ENCODE measurements at places on chromosomes 2 and 18.

DNA sequence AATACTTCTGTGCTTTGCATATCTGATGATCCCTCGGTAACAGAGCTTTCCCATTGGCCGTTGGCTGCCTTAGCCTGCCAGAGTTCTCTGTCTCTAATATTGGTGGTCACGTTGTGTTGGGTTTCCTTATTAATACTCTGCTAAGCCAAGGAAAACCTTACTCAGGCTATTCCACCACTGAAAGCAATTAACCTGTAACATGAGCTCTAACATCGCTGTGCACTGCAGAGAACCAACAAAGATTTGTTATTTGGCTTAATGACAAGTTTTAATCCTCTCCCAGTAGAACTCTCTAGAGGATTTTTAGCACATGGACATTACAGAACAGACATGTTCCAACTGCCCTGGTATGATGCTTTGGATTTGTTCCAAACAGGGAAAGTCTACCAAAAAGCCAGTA is 825.9 kb upstream of the POU3F3 start:
- DNase-seq = no peak

DNA sequence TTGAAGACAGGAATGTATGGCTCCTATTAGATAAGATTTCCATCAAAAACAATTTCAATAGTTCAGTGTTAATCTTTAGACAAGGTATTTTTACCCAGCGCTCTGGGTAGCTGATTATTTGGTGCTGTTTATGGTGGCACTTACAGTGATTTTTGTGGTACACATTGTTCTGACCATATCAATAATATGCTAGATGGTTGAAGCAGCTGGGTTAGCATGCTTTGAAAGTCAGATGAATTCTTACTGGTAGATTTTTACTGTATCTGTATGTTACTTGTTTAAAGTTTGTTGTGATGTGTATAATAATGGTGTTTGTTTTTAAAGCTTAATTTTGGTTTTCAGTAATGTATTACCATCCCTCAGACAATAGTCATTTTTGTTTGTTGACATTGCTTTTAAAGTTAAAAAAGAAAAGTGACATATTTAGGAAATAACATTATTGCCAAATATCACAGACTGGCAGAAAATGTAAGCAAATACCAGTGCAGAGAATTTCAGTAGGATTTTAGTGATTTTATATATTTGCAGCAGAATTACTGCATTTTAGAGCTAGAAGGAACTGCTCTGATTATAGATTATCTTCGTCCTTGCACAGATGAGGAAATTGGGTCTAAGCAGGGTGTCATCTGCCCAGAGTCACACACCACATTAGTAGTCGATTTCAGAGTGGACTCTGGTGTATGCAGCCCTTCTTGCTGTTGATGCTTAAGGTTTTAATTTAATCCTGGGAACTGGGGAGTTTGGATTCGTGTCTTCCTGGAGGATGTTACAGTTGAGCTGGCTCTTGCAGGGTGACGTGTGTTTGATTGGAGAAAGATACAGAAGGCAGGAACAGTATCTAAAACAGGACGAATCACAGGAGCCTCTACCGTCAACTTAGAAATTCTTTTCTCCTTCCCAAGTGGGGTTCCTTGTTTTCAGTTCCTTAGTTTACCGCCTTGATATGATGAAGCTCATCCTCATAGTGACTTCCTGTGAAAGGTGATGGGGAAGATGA is 6.6 kb downstream of the SOCS6 start:
- no peak for DNase-seq

- DNase-seq = no peak
Measured at GRCh38 chr2:74226648-74227213, 28.3 kb downstream of the MTHFD2 start.

GRCh38 chr2:120767486-120768005 is 31.9 kb downstream of the GLI2 start:
- no peak for DNase-seq

GRCh38 chr18:23593720-23594119 is 7.4 kb upstream of the NPC1 start:
- no peak for DNase-seq

GRCh38 chr18:52750995-52751394 is 411.0 kb downstream of the DCC start:
- no peak for DNase-seq

GRCh38 chr18:51153659-51154371 is 43.7 kb downstream of the MEX3C start:
- DNase-seq = peak; percentile 35

- no peak for DNase-seq
Measured at GRCh38 chr2:228131833-228132232, 49.7 kb downstream of the SPHKAP start.

DNA sequence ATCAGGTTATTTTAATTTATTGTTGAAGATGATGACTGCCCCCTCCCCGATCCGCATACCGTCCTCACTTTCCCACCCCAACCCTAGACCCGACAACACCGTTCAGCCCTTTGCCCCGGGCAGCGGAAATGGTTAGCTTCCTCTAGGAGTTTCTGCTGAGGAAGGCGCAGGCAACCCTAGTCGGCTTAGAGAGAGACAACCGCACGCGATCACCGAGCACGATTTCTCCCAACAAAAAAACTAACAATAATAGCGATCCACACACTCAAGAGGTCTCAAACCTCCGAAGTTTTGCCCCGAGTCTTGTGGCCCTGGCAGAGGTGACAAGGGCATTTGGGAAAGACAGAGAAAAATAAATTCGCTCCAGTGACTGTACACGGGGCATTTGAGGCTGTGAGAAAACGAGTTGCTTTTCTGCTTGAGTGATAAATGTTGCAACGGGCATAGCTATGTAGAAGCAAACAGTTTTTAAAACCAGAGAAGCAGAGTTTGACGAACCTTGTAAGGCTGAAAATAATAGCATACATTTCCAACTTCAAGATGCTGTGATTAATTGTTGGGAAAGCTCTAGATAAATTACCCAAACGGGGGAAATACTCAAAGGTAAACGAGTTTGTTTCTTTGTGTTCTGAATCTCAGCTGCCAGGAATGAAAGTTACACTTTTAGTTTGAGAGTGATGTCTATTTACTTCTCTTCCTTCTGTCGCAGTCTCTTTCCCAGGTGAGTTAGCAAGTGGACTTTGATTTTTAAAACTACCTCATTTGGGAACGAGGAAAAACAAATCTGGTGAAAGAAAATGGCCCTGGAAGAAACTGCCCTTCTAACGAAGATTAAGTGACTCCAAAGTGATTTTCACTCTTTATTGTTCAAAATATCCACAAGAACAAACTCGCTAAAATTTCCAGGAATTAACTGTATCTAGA is 11.0 kb upstream of the SIX3 start:
- no peak for DNase-seq

GRCh38 chr2:43642363-43642762 is 5.3 kb downstream of the PLEKHH2 start:
- no peak for DNase-seq

DNA sequence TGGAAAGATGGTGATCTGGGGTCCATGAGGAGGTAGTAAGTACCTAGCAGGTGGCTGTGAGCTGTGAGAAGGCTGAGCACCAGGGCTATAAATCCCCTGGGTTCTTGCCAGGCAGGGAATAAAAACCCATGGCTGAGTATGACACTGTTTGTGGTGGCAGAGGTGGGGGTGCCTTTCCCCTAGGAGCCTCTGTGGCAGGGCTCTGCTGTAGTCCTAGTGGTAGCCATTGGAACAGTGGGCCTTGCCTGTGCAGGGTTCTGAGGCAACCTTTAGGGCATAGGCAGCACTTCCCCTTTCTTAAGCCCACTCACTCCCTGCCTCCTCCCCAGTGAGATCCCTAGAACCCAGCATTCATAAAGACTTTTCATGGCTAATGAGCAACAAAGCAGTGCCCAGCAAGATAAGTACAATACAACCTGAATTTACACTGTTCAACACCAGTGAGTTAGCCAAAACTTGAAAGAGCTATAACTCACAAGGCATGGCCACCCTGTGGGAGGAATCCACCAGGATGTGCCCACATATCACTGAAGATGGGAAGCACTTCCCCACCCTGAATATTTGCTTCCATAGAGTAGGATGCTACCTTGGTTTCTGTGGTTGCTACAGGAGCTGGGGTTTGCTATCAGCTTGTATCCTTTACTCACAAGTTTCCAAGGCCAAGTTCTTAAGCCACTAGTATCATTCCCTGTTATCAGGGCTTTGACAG is 100.9 kb upstream of the NEUROD1 start:
- DNase-seq = no peak

- no peak for DNase-seq
Measured at GRCh38 chr18:61502472-61502871, 169.2 kb downstream of the CDH20 start.

- DNase-seq = no peak
Measured at GRCh38 chr2:38315707-38316333, 61.3 kb downstream of the ATL2 start.

DNA sequence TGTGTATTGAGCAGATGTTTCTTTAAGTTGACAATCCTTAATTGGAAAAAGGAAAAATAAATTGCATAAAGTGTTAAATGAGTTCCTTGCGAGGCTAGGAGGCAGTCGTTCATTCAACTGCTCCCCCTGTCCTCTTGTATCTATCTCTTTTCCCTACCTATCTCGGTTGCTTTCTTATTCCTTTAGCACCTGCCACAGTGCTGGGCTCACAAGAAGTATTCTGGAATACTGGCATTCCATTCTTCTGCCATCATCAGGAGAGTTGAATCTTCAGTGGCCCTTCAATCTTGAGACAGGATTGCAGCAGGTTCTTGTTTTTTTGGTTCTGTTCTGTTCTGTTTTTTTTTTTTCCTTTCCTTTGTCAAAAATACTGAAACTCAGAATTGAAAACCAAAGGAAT is 143.1 kb upstream of the AQP4 start:
- no peak for DNase-seq

- no peak for DNase-seq
Measured at GRCh38 chr2:241445426-241445825, 63.0 kb downstream of the STK25 start.

DNA sequence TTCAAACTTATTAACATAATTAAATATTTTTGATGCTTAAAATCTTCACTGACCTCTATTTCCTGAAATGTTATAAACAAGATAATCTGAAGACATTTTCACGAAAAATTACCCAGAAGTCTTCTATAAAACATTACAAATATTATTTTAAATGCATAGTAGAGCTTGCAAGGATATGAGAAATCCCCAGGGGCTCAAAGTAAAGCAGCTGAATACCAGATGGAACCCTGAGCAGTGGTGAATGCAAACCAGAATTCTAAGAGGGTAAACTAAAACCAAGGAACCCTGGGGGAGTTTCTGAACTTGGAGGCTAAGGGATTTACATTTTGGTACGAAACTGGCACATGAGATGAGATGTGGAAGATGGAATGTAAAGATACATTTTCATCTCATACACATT is 83.6 kb downstream of the FSHR start:
- DNase-seq = no peak

DNA sequence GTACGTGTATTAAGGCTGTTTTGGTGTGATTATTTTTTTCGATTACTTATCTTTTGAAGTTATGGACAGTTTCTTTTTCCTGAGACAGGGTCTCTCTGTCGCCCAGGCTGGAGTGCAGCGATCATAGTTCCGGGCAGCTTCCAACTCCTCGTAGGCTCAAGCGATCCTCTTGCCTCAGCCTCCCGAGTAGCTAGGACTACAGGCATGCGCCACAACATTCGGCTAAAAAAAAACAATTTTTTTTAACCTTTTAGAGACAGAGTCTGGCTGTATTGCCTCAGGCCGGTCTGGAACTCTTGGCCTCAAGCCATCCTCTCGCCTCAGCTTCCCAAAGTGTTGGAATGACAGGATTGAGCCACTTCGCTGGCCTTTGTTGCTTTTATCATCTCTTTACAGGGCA is 945 bp downstream of the HAT1 start:
- no peak for DNase-seq

GRCh38 chr2:240437861-240438809 is 2.7 kb downstream of the GPC1 start:
- DNase-seq = peak; percentile 15

DNA sequence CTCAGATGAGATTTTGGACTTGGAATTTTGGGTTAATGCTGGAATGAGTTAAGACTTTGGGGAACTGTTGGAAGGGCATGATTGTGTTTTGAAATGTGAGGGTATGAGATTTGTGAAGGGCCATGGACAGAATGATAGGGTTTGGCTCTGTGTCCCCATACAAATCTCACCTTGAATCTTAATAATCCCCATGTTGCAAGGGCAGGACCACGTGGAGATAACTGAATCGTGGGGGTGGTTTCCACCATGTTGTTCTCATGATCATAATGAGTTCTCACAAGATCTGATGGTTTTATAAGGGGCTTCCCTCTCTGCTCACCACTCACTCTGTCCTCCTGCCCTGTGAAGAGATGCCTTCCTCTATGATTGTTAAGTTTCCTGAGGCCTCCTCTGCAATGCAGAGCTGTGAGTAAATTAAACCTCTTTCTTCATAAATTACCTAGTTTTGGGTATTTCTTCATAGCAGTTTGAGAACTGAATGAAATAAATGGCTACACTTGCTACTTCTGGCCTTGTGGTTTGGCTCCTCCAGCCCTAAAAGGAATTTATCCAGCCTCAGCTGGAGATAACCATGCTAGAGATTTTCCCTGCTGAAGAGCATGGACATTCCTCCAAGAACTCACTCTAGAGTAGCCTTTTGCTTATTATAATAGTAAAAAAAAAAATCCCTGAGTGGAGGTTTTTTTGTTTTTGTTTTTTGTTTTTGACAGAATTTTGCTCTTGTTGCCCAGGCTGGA is 144.3 kb upstream of the TFPI start:
- DNase-seq = no peak

DNA sequence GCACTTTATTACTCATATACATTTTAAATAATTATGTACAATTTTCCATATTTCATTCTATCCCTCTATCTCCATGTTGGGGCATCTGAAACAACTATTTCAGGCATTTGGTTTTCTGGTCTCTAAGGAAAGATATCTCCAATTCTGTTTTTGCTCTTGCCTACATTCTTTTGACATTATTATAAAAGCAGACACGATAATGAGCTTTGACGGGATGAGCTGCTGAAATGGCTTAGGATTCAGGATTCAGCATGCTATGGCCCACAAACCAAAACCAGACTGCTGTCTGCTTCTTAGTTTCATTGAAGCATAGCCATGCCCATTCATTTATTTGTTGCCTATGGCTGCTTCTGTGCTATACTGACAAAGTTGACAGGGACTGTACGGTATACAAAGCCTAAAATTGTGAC is 42.7 kb upstream of the GLS start:
- DNase-seq = no peak

GRCh38 chr2:235611349-235611748 is 117.5 kb downstream of the AGAP1 start:
- DNase-seq = no peak

DNA sequence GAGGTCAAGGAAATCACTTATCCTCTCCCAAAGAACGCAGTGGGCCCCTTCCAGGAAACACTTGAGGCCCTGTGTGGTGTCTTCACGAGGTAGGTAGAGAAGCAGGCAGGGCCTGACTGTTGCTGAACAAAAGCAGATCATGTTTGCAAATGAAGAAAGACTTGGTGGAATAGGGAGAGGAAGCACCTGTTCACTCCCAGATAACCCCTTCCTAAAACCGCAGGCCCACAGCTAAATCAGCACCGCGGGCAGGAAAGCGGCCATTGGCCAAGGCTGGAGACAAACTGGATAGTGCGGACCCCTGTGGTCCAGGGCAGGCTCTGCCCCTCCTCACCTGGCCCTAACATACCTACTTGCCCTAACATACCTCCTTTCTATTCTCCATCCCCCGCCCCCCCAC is 64.9 kb upstream of the KLHL29 start:
- DNase-seq = no peak

- no peak for DNase-seq
Measured at GRCh38 chr2:10473121-10473756, 25.1 kb upstream of the ODC1 start.
